Sciatic nerve (tissue), 2 donors: ENCODE measurements at places on chromosomes 2 and 18.

- no peak for DNase-seq
Measured at GRCh38 chr2:217035967-217036366, 176.1 kb upstream of the TNP1 start.

DNA sequence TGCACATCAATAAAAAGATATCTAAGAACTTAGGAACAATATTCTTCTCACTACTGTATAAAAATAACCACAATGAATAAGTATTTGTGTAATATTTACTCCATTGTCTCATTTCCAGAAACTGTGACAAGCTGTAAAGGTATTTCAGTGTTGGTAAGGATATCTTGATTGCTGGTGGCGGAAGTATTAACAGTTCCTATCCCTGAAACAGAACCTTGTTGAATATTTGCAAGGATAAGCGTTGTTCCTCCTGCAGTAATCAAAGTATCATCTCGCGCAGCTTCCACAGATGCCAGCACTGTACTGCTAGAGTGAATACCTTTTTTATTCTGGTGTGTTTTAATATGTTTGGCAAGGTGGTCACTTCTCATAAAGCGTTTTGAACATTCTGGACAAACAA, 55.3 kb downstream of the SP3 start:
- no peak for DNase-seq

GRCh38 chr2:129443235-129443864, 536.1 kb upstream of the RAB6C start:
- no peak for DNase-seq

DNA sequence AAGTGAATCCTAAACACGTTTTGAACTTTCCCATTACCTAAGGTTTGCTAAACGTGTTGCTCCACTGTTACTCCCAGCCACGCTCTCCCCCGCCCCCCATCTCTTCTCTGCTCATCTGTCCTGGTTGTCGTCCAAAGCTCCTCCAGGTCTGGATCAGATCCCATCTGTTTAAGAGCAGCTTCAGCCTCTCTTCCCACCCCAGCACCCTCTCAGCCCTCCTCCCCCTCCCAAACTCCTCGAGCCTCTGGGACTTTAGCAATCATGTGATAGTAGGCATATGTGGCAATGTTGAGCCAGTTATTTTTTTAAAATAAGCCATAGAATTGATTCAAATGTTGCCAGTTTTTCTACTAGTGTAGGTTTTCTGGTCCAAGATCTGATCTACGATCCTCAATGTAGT, 20.0 kb upstream of the LPIN1 start:
- DNase-seq = no peak

DNA sequence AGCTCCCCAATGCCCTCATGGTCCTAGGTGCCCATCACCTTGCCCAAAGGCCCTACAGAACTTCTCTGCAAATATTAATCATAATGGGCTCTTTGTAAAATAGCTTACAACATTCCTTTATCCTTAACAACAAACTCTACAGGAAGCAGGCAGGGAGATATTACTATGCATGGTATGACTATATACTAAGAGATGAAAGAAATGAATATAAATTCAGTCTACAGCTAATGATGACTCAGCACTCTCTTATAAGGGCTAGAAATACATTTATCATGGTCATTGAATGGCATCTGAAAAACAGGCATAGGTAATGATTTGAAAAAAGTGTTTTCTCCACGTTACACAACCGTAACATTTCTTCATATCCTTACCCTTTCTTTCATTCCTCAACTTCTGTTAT, 254.8 kb upstream of the DSEL start:
- no peak for DNase-seq

DNA sequence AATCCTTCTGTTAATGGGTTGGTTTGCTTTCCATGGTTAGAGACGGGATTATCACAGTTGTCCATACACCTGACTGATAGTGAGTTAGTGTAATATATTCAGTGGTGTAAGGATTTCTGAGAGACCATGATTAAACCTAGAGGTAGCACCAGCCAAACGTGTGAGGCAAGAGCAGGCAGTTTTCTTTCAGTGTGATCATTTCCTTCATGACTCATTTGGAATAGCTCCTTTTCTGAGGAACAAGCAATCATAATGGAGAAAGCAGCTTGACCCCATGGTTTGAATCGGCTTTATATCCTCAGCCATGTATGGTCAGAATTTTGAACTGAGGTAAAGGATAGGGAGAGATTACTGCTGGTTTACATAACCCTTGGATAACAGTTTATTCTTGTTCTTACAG, 2.9 kb downstream of the MXD1 start:
- no peak for DNase-seq

GRCh38 chr2:77488141-77488540, 34.0 kb downstream of the LRRTM4 start:
- no peak for DNase-seq

DNA sequence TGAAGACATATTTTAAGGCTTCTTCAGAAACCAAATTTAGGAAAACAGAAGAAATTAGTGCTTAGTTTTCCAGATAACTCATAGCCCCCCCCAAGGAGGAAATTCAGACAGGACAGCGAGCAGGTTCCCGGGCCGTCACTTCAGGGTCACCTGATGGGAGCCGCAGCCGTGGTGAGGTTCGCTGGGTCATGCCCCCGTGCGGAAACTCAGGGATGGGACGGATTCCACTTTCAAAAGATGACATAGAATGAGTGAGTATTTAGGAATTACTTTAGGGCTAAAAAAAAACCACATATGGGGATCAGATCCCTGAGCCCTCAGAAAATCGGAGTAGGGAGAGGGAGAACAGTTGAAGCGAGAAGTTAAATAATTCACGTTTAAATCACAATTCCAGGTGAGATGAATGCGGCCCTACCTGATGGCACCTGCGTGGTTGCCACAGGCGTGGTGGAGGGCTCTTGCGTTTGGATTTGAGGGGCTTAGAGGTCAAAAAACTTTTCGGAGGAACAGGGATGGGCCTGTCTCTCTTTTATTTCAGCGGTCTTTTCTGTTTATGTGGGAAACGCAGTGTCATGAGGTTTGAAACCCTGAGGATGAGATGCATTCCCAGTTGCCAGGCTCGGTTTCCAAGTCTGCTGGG, 114.4 kb downstream of the NFATC1 start:
- DNase-seq = peak; percentile 54

- DNase-seq = no peak
Measured at GRCh38 chr18:43590182-43590903, 313.1 kb upstream of the SYT4 start.
